H1 (cell line): ENCODE measurements at places on chromosomes 11 and 22.

DNA sequence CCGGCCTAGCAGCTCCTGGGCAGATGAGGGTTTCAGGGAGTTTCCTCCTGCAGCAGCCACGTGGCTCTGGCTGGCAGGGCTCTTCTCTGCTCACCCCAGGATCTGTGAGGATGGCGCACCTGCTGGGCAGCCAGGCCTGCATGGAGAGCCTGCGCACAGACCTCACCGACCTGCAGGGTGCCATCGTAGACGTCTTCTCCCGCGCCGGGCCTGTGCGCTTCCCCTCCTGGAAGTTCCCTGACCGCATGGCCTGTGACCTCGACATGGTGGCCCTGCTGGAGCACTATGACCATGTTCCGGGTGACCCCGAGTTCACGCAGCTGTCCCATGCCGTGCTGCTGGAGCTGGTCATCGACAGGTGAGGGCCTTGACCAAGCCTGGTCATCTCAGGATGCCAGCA, 9.1 kb downstream of the CCDC157 start:
- DNase-seq = no peak

DNA sequence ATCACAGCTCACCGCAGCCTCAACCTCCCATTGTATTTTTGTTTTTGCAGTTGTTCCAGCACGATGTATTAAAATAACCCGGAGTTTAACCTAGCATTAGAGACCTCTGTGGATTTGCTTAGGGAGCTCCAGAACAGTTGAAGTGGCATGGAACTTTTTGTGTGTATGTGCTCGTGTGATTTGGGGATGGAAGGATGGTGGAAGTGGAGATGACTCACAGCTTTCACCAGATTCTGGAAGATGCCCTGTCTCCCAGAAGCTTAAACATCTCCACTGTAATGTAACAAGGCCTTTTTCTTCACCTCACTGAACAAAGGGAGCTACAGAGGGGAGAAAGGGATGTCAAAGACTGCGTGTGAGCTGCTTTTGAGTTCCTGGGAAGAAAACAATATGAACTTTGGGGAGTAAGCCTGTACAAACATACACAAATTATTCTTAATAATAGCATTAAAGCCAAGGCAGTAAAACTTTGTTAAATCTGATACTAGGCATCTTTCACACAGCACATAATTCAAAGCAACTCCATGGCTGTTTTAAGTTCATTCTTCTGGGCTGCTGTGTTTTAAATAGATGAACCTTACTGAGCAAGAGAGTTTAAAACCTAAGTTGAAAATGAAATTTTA, 226.4 kb downstream of the ADAMTS15 start:
- DNase-seq = no peak

GRCh38 chr11:122362381-122362780, 246.4 kb upstream of the BLID start:
- DNase-seq = no peak

GRCh38 chr11:66562275-66562674, 6.1 kb downstream of the CTSF start:
- no peak for DNase-seq

- no peak for DNase-seq
Measured at GRCh38 chr22:26707581-26707980, 50.2 kb downstream of the MIAT start.

- no peak for DNase-seq
Measured at GRCh38 chr22:23910496-23911190, 16.5 kb downstream of the MIF start.

GRCh38 chr22:45756558-45756957, 84.9 kb downstream of the ATXN10 start:
- DNase-seq = no peak

- DNase-seq = no peak
Measured at GRCh38 chr22:47036352-47036751, 273.9 kb downstream of the TBC1D22A start.

GRCh38 chr11:111231836-111232235, 13.7 kb upstream of the POU2AF2 start:
- no peak for DNase-seq
